ENCODE measurements at places on chromosomes 3 and 15.

- DNase-seq = no peak
These were observed 208.4 kb downstream of the PLOD2 start for GRCh38 chr3:145952536-145952935.

DNA sequence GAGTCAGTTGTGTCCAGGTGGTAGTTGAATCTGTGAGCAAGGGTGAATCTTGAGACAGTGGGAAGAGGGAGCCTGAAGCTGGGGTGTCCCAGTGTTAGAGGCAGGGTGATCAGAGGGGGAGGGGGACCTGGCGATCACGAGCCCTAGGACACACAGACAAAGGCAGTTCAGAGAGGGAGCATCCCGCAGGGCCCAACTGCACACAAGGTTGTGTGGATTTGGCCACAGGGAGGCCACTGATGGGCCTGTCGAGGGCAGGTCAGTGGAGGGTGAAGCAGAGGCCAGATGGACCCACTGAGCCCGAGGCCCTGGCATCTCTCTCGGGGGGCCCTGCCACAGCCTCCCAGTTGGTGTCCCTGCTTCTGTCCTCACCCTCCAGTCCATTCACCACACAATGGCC lies 48.6 kb upstream of the SMAD6 start:
- no peak for DNase-seq

DNA sequence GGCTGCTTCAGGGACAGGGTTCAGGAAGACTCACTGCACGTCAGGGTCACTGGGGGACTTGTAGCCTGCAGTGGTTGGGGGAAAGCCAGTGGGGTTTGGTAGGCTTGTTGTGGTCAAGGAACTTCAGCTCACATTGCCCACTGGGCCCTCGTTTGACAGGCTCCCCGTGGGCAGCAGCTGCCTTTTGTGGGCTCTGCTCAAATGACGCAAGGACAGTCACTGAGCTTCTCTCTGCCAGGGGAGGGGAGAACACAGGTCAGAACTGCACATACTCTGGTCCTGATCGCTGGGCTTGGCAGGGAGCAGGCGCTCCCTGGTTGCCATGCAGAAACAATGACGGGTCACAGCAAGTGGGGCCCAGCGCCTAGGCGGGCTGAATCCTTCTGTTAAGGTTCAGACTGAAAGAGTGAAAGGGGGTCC lies 45.5 kb downstream of the FAM174B start:
- no peak for DNase-seq

DNA sequence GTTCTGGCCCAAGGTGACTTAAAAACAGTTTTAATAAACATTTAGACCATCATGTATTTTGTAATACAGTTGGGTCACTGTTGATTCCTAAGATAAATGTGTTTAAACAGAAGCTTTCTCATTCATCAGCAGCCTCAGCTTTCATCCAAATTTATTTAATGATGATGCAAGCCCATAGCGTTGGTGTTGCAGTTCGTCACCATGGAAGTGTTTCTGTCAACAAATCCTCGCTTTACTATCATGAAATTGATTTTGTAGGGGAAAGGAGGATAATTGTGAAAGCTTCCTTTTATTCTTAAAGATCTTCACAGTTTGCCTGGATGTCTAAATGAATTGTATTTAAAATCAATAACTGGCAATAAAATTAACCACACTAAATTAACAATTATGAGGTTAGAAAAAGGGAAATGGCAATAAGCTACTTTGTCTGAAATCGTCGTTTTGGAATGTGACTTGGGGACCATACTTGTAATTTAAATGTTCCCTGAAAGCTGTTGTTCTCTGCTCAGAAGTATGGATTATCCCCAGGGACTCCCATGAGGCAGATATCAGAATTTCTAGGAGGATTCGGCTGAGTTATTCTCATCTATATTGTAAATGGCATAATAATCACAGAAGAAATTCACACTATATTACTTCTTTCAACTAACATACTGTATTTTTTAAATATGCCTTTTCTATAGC lies 29.0 kb downstream of the CMSS1 start:
- DNase-seq = no peak

DNA sequence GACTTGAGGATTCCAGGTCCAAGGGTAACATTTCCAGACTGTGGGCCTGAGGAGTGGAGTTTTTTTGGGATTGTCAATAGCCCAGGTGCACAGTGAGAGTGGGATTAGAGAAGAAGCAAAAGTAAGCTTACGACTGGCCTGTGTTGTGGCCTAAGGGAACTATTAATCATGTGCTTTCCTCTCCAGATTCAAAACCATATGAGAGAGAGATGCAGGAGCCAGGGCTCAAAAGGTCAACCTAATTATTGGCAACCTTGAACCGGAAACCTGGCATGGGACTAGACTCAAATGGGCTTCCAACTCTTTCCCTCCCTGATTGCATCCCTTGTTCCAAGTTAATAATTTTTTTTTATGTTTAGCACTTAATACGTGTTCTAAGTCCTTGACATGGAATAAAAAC lies 242.1 kb upstream of the THRB start:
- DNase-seq = no peak

DNA sequence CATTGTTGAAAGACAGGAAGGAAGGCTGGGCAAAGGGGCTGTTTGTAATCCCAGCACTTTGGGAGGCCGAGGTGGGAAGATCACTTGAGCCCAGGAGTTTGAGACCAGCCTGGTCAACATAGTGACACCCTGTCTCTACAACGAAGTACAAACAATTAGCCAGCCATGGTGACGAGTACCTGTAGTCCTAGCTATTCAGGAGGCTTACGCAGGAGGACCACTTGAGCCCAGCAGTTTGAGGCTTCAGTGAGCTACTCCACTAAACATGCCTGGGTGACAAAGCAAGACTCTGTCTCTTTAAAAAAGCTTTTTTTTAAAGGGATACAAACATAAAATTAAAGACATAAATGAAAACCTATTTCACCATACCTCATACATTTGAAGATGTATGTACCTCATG lies 11.1 kb downstream of the SERP1 start:
- no peak for DNase-seq

GRCh38 chr3:177633671-177634207 lies 436.5 kb upstream of the TBL1XR1 start:
- DNase-seq = no peak

DNA sequence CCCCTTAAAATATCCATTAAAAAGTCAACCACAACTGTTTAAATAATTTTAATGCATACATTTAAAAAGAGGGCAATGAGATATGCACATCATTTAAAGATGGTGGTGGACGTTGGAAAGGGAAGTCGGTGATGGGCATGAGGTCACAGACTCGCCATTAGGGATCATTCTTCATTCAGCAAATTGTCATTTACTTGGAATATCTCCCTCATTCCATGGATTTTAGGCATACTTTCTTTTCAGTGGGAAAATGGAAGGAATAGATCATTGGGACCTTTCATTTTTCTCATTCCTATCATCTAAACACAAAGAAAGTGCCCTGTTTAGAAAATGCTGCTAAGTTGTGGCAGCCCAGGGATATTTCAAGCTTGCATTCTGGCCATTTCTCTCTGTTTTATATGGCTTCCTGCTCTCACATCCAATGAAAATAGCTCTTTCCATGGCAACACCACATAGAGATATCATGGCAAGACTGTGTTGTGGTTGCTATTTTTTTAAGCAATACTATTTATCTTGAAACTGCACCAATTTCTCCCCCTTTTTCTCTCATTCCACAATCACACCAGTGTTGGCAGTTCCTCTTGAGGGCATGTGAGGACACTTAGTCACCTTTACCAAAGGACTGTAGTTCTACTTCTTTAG lies 40.7 kb upstream of the LMCD1 start:
- no peak for DNase-seq

GRCh38 chr3:170222647-170223541 lies 670 bp downstream of the PRKCI start:
- peak; percentile 29 for DNase-seq

DNA sequence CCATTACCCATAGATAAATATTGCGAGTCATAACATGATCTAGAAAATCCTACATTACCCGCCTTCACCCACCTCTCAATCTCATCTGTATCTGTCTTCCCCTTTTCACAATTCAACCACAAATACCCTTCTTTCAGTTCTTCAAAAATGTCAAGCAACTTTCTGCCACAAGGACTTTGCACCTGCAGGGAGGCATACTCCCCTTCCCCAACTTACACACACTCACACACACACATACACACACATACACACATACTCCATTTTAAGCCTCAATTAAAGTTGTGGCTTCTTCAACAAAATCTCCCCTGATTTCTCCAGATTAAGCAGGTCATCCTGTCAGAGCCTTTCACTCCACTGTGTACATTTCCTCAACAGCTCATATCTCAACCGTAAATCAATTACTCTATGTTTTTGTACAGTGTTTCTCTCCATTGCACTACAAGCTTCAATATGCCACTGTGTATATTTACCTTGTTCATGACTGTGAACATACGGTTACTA lies 33.1 kb upstream of the CCDC50 start:
- no peak for DNase-seq

DNA sequence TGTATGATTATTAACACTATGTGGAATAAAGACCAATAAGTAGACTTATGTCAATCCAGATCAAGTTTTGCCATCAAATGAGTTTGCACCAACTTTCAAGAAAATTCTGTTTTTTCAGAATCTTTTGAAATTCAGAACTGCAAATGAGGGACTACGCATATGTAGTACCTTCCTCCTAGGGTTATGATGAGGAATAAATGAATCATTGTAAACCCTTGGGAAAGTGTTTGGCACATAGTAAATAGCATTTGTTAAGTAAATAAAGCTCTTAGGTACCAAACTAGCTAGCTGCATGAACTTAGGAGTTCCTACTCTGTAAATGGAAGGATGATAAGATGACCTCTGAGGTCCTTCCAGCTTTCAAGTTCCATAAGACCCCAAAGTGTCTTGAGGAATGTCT lies 242.6 kb upstream of the SETMAR start:
- DNase-seq = no peak

DNA sequence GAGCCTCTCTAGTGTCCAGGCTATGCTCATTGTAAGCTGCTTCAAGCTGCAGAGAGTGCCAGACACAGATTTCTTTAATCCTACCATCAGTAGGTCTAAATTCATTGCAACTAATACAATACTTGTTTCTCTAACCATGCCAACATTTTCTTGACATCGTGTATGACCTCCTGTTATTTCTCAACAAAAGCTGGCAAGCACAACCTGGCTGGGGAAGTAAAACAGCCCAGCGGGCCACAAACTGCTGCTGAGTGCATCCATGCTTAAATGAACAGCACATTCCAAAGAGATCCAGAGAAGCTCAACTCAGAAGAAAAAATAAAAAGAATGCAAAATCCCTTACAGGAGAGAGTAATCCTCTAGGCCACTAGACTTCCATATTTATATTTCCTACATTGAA lies 36.5 kb downstream of the GMNC start:
- DNase-seq = no peak

GRCh38 chr3:30538791-30539190 lies 67.6 kb upstream of the TGFBR2 start:
- DNase-seq = no peak

GRCh38 chr15:100560323-100560722 lies 31.6 kb upstream of the CERS3 start:
- DNase-seq = no peak

DNA sequence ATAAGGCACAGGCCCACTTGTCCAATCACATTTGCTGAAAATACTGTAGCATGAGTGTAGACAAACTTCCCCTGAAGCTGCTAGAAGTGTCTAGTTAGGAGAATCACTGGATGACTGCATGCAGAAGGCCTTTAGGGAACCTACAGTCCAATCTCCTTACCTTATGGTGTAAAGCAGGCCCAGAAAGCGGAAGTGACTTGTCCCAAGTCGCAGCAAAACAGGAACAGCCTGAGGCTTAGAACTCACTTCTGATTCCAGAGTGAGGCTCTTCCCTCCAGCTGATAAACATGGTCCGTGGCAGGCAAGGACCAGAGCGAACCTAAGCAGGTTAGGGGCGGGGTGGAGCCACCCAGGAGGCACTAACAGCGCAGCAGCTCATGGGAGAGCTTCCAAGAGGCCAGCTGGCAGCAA lies 2.5 kb downstream of the GRAMD2A start:
- DNase-seq = no peak

Measured in CD4-positive, alpha-beta T cell treated with Interleukin-15 for 4 hours (primary cell).